Posterior cingulate gyrus (tissue), 11 donors: ENCODE measurements at places on chromosomes 5 and 9.

DNA sequence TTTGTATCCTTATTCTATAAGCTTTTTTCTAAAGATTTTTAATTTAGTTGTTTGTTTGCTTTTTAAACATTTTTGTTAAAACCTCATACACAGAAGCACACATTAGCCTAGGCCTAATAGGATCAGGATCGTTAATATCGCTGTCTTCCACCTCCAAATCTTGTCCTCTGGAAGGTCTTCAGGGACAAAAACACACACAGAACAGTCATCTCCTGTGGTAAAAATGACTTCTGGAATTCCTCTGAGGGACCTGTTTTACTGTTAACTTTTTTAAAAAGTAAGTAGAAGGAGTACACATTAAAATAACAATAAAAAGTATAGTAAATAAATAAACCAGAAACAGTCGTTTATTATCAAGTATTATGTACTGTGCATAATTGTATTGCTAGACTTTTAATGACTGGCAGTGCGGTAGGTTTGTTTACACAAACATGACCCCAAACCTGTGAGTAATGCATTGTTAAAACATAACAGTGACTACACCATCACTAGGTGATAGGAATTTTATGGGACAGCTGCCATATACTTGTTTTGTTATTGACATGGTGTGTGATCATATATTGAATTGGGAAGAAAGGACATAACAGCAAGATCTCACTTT, 109.6 kb downstream of the ZCCHC7 start:
- DNase-seq: no peak

GRCh38 chr9:78821126-78821822, 524.3 kb downstream of the PSAT1 start:
- DNase-seq: no peak

DNA sequence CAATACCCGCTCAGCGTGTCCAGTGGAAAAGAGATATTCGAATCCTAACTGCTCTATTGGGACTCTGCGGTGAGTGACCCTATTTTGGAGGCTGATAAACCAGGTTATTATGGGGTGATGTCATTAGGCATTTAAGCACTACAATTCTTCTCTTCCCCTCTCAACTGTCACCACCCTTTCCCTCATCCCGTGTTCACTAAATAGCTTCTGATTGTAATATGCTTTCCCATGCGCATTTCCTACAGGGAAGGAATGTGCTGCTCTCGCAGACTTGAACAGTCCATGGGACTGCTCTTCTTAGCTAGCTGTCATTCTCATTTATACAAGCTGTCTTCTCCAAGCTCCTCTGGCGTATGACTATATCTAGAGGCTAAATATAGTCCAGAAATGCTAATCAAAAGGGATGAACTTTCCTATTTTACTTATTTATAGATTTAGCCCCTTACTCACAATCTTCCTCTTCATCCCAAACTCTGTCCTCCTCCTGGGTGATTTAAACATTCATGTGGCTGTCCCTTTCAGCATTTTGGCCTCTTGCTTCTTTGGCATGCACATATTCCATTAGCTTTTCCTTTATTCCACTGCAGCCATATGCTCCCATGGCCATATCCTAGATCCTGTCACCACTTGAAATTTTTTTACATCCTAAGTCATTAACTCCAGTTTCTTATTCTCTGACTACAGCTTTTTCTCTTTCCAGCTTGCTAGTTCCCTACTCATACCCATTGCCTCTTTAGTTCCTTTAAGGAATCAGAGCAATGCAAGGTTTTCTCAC, 39.6 kb upstream of the CSNK1G3 start:
- no peak for DNase-seq

- DNase-seq: no peak
Measured at GRCh38 chr5:15669826-15670225, 169.8 kb downstream of the FBXL7 start.

DNA sequence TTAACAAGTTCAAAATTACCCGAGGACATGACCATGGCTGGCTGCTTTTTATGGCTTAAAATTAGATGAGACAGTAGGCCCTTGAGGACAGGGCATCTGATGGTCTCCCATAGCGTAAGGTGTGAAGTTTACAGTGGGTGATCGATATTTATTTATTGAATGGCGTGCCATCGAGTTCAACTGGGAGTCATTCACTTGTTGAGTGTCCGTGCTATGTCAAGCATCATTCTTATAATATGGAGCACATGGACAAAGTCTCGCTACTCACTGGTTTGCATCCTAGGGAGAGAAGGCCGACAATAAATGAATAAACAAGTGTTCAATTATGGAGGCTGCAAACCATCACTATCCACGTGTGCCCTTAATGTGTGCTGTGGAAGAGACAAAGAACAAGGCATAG, 277.2 kb downstream of the ARHGEF28 start:
- DNase-seq: no peak

DNA sequence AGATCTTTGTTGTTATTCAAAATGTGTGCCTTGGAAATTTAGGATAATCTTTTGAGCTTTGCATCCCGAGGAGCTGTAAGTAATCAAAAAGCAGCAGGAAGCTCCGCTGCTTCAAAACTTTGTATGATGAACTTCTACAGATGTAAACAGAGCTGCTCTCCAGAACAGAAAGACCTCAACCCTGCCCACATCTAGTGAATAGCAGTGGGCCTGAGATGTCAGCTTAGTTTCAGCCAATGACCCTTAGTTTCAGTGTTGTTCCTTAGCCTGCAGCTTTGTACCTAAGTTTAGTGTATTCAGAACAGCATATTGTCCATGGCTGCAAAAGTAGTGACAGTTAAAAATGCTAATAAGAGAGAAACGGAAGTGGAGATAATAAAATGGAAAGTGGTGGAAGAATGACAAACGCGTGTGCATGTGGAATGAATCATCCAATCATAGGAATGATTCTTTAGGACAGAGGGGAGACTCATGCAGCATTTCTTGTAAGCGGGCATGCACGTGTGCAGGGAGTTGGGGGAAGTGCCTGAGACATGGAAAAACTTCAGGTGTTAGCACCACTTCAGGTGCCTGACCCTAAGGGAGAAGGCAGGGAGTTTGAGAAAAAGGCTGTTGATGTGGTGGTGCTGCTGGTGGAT, 24.9 kb downstream of the SNX24 start:
- no peak for DNase-seq

DNA sequence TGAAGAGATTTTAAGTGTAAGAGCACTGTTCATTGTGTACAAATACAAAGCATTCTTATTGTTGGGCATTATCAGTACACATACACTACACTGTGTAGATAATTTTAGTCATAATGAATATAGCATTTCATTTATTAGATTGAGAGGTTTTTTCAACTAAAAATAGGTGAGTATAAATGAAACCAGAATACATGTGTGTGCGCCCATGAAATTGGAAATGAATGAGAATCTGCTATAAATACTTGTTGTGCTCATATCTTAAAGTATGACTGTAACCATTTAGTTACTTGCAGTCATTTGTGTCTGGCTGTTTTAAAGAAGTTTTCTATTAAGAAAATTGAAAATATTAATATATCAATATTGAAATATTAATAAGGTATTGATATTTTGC, 189.0 kb upstream of the MEF2C start:
- DNase-seq: no peak

- DNase-seq: no peak
Measured at GRCh38 chr5:156093024-156093423, 233.9 kb upstream of the SGCD start.

DNA sequence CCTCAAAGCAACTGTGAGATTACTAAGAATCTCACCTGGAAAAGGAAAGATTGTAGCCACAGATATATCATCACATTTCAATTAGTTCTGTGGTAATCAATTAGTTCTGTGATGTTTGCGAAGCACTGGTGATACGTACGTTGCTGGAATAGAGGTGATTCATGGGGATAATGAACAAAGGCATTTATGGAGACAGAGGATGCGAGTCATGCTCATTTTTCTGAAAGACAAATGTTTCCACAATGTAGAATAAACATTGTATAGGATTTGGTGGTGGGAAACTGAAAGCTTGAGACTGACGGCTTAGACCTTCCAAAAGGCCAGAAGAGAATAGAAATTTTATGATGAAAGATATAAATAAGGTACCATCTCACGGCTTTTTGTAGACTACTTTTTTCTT, 507.3 kb upstream of the TYRP1 start:
- no peak for DNase-seq

- no peak for DNase-seq
Measured at GRCh38 chr9:24044576-24044975, 218.5 kb upstream of the ELAVL2 start.

GRCh38 chr5:115962565-115963402, 509 bp downstream of the LVRN start:
- DNase-seq: no peak

DNA sequence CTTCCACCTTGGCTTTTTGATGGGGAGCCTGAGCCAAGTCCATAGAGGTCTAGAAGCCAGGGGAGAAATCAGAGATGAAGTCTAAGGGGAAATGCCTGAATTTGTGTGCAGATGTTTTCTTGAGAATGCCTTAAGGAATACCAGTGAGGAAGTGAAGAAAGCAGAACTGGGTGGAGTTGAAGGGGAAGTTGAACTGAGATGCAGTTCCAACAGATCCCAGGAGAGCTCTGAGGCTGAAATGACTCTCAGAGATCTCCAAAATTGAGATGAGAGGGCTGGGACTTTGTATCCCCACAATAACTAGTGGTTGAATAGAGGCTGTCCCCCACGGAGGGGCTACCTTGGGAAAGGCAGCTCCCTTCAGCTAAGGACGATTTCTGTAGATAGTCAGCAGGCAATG, 197.1 kb downstream of the ZNF462 start:
- no peak for DNase-seq

- no peak for DNase-seq
Measured at GRCh38 chr5:127863161-127863560, 160.0 kb downstream of the CCDC192 start.

GRCh38 chr9:137741330-137741729, 122.5 kb downstream of the EHMT1 start:
- DNase-seq: no peak

DNA sequence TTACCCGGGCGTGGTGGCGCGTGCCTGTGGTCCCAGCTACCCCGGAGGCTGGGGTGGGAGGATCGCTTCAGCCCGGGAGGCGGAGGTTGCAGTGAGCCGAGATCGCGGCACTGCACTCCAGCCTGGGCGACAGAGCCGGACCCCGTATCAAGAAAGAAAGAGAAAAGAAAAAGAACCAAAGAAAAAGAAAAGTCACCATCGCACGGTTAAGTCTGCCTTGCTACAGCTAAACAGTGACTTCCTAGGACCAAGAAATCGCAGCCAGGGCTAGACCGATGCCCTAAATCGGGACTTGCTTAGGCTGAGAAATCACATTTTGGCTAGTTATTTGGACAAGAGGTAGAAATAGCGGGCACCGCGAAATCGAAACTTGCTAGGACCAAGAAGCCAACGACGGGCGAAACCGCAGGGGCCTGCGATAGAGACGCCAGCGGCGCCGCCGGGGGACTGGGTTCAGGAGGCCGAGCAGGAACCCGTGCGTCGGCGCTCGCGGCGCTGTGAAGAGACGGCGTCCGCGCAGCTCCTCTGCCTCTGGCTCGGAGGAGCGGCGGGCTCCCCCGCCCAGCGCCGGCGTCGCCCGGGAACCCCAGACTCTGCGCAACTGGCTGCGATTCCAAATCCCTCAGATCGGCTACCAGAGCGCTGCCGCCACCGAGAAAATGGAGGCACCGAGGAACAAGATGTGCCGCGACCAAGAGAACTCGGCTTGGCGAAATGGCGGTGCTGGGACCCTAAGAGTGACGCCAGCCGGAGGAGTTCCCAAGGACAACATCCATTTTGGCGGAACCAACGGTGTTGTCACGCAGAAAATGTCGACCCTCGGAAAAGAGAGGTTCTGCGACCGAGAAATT, 26.1 kb upstream of the ANXA2R start:
- DNase-seq: peak; percentile 69

DNA sequence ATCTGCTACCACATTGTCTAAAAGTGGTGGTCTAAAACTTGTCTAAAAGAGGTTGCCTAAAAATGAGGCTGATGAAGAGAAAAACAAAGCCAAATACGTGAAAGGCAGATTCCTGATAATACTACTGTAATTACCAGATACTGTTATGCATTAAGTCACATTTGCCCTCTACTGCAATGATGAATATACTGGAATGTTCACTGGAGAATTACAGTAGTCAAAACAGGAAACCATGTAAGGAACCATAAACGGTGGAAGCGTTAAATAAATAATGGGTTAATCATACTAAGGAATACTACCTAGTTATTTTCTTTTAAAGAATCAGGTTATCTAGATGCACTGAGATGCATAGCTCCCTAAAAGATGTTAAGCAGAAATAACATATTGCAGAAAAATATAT, 201.3 kb downstream of the MCTP1 start:
- DNase-seq: no peak

DNA sequence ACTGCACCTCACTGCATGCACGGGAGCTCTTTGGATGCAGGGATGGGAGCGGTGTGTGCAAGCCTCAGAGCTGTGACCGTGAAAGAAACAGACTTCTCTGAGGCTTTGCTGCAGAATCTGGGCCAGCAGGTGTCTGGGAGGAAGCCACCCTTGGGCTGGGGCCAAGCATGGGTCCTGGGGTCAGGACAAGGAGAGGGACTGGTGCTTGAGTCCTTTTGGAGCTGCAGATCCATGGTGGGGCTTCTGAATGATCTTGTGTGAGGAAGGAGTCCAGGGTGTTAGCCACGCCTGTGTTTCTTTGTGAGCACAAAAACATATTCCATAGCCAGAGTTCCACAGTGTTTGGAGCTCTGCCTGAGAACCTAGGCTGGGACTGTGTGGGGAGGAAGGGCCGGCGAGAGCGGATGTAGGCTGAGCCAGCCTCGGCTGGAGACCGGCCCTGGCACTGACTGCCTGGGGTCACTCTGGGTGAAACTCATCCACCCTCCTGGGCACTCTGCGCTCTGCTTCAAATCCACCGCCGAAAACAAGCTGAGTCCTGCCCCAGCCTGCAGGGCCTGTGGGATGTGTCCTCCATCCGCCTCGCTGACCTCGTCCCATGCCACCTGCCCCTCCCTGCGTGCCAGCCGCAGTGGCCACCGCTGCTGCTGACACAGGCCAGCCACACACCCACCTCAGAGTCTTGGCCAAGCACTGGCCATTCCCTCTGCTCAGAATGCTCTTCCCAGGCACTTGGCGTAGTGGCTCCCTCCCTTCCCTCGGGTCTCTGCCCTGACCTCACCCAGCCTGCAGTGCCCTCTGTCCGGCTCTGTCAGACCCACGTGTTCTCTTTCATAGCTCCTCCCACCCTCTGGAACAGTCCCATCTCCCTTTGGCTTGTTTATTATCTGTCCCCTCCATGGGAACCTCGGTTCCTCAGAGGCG, 26.7 kb downstream of the ERGIC1 start:
- peak; percentile 76 for DNase-seq

DNA sequence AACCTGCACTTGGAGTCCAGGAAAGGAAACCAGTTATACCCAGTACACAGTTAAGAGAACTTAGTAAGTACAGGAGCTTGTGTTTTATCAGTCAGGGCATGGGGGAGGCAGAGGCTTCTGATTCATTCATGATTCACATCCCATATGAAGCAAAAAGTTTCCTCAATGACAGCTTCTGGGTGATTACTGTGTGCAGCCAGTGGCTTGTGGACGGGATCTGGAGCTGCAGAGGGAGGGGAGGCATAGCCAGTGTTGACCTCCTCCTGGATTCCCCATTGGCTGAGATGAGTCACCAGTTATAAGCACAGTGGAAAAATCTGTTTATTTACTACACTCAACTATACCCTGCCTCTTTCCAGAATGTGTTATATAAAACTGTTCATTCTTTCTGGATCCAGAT, 17.7 kb downstream of the IL31RA start:
- DNase-seq: no peak

- DNase-seq: no peak
Measured at GRCh38 chr9:17005056-17005823, 129.6 kb upstream of the CNTLN start.

GRCh38 chr5:110058175-110058574, 368.4 kb downstream of the MAN2A1 start:
- no peak for DNase-seq

GRCh38 chr5:19660679-19661078, 327.3 kb downstream of the CDH18 start:
- DNase-seq: no peak

- peak; percentile 82 for DNase-seq
Measured at GRCh38 chr9:28598408-28598807, 1025.1 kb upstream of the C9orf72 start.
